ENCODE measurements at places on chromosomes 1 and 21. TPM values are rescaled to one million over a fixed set of nuclear protein-coding genes. Genes with fewer than 3 reads are reported as not detected.
A peak's percentile ranks its signal among the peaks of the same experiment; 100 is the strongest.

DNA sequence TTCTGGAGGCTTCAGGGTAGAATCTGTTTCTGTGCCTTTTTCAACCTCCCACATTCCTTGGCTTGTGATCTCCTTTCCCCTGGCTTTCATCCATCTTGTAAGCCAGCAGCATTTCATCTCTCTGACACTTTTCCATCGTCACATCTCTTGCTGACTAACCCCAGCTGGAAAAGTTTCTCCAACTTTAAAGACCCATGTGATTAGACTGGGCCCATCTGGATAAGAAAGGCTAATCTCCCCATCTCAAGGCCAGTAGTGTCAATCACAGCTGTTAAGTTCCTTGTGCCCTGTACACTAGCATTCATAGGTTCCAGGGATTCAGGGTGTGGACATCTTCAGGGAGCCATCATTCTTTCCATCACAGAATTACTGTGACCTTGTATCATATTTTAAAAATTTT lies 452.1 kb downstream of the TTLL7 start:
- no peak for DNase-seq
- no peaks in the 10 kb centered on the region for H3K36me3 ChIP-seq
- H3K27me3 ChIP-seq = no peaks in the 10 kb centered on the region
- no peak overlapping the region for H3K4me3 ChIP-seq
- no peak overlapping the region for H3K27ac ChIP-seq
- no peaks in the 10 kb centered on the region for H3K4me1 ChIP-seq

- no peaks in the 10 kb centered on the region for H3K27me3 ChIP-seq
- DNase-seq = no peak
- H3K4me3 ChIP-seq = no peak overlapping the region
- no peaks in the 10 kb centered on the region for H3K36me3 ChIP-seq
- peaks cover 10% of the 10 kb centered on the region for H3K4me1 ChIP-seq
Observed at GRCh38 chr1:156177919-156178654, 15.8 kb upstream of the SLC25A44 start.

DNA sequence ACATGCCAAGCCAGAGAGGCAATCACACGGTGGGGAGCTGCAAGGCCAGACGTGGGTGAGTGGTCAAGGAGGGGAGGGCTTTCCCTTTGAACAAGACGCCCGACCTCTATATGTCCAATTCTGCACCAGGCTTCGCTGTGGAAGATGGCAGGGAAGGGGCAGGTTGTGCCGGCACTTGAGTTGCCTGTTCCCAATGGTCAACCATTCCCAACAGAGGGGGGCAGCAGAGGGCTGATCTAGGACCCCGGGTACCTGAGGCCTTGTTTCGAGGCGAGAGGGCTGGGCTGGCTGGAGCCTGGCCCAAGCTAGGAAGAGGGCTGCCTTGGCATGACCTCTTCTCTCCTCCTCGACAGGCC lies 64.9 kb downstream of the TMEM53 start:
- no peak overlapping the region for H3K4me3 ChIP-seq
- H3K36me3 ChIP-seq = no peaks in the 10 kb centered on the region
- H3K27me3 ChIP-seq = no peaks in the 10 kb centered on the region
- H3K27ac ChIP-seq = no peak overlapping the region

GRCh38 chr1:204414016-204414415 lies 2.4 kb upstream of the PPP1R15B start:
- no peak overlapping the region for H3K27ac ChIP-seq
- no peak for DNase-seq
- no peak overlapping the region for H3K4me3 ChIP-seq
- H3K27me3 ChIP-seq = no peaks in the 10 kb centered on the region
- H3K36me3 ChIP-seq = peaks cover 10% of the 10 kb centered on the region

DNA sequence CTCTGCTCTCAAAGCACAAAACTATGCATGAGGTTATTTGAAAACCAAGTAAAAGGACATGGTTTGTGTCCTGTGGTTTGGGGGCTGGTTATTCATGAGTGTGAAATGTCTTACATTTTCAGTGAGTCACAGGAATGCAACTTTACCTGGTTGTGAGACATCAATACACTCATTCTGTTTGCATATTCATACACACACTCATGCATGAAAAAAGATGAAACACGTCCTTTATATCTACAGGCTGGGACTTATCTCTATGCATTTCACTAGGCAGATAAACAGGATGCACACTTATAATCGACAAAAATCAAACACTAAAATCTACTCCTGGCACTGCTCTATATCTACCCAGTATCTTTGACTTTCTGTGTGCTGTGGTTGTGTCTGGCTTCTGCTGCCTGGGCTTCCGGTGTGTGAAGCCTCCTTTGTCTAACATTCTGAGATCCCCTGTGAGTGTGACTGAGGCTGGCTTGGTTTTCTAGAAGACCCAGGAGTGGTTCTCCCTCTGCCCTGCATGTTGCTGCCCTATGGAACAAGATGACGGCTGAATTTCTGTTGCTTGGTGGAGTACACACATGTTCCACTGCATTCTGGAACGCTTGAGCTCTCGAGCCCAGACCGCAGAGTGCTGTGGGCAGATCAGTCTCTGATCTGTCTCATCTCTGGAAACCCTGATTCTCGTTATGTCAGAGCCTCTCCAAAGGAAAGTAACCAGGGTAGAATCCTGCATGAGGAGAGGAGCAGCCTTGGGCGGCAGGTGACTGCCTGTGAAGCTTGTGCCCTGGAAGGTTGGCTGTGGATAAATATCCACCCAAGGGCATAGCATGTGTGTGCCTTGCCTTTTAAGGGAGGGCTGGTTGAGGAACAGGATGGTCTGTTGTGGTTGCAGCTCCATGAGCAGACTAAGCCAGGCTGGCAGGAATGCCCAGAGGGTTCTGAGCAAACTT lies 19.7 kb upstream of the FASLG start:
- peaks cover 70% of the 10 kb centered on the region for H3K4me1 ChIP-seq
- no peaks in the 10 kb centered on the region for H3K27me3 ChIP-seq
- H3K4me3 ChIP-seq = peak overlapping the region; percentile 32
- peak; percentile 48 for DNase-seq
- no peaks in the 10 kb centered on the region for H3K36me3 ChIP-seq
- H3K27ac ChIP-seq = peak overlapping the region; percentile 29

- H3K27me3 ChIP-seq = no peaks in the 10 kb centered on the region
- no peaks in the 10 kb centered on the region for H3K36me3 ChIP-seq
- H3K4me1 ChIP-seq = no peaks in the 10 kb centered on the region
- DNase-seq = no peak
Observed at GRCh38 chr1:7104339-7104738, 319.1 kb downstream of the CAMTA1 start.

- no peak overlapping the region for H3K27ac ChIP-seq
- no peaks in the 10 kb centered on the region for H3K36me3 ChIP-seq
- H3K27me3 ChIP-seq = no peaks in the 10 kb centered on the region
- no peaks in the 10 kb centered on the region for H3K4me1 ChIP-seq
- no peak for DNase-seq
- H3K4me3 ChIP-seq = no peak overlapping the region
Observed at GRCh38 chr1:63682936-63683335, 89.7 kb downstream of the PGM1 start.

DNA sequence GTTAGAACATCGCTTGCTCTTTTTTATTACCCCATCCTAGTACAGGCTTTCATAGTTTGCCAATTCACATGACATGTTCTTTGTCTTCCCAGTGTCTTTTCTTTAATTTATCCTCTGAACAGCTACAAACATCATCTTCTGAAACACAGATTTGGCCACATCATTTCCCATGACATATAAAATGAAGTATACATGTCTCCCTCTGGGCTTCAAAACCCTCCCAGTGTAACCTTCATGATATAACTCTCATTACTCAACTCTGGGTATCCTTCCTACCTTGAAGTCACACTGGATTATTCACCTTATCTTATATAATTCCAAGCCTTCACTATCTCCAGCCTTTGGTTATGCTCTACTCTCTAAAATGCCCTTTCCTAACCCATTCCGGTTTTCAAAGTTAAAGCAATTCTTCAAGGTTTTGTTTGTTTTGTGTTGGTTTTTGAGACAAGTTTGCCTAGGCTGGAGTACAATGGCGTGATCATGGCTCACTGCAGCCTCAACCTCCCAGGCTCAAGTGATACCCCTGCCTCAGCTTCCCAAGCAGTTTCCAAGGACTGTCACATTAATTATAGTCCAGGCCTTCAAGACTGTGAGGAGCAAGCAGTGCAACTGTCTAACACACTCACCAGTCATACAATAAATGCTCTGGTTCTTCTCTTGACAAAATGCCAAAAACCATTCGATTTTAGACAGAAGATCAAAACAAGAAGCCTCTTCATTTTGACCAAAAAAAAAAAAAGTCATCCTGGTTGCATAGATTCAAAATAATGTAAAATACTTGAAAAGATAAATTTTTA lies 5.8 kb downstream of the RGS1 start:
- no peaks in the 10 kb centered on the region for H3K36me3 ChIP-seq
- no peak overlapping the region for H3K27ac ChIP-seq
- no peak for DNase-seq
- no peak overlapping the region for H3K4me3 ChIP-seq
- H3K27me3 ChIP-seq = no peaks in the 10 kb centered on the region

- no peaks in the 10 kb centered on the region for H3K4me1 ChIP-seq
- no peak overlapping the region for H3K4me3 ChIP-seq
- DNase-seq = no peak
- no peaks in the 10 kb centered on the region for H3K27me3 ChIP-seq
- H3K27ac ChIP-seq = no peak overlapping the region
Observed at GRCh38 chr1:170769691-170770090, 105.8 kb downstream of the PRRX1 start.

GRCh38 chr1:119686661-119687060 lies 25.1 kb upstream of the PHGDH start:
- no peak overlapping the region for H3K27ac ChIP-seq
- no peaks in the 10 kb centered on the region for H3K27me3 ChIP-seq
- no peak overlapping the region for H3K4me3 ChIP-seq
- no peaks in the 10 kb centered on the region for H3K36me3 ChIP-seq

DNA sequence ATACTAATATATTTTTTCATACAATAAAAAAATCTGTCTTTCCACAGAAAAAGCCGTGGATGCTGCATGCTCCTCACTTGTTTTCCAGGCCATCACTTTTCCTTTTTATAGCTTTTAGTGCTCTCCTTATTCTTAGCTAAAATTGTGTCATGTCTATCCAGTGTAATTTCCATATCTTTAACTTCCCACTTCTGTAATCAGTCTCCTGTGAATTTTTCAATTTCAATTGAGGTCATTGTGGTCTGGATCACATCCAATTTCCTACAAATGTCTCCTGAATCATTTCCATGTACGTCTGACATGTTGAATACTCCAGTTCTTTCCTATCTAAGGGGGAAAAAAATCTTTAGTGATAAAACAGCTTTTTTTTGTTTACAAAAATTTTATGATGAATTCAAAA lies 838.2 kb upstream of the B3GALT2 start:
- no peak for DNase-seq
- no peaks in the 10 kb centered on the region for H3K27me3 ChIP-seq
- H3K4me3 ChIP-seq = no peak overlapping the region

DNA sequence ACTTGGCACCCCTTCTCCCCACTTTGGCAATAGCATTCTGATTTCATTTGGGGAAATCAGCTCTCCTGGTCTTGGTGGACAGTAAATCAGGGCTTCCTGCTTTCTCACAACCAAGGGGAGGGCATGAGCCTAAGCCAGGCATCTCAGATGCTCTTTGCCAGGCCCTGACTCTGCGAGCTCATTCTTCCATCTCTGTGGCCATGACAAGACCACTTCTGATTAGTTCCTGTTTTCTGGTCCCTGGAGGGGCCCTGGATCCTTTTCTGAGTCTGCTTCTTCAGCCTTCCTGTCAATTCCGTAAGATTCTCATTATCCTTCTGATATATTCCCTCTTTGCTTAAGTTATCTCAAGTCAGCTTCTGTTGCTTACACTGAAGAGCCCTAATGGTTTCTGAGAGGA lies 210.4 kb downstream of the HIVEP3 start:
- H3K4me1 ChIP-seq = no peaks in the 10 kb centered on the region
- H3K4me3 ChIP-seq = no peak overlapping the region
- H3K27ac ChIP-seq = no peak overlapping the region
- no peak for DNase-seq
- H3K27me3 ChIP-seq = no peaks in the 10 kb centered on the region
- H3K36me3 ChIP-seq = no peaks in the 10 kb centered on the region

- no peak overlapping the region for H3K4me3 ChIP-seq
- H3K36me3 ChIP-seq = no peaks in the 10 kb centered on the region
- H3K27me3 ChIP-seq = no peaks in the 10 kb centered on the region
- no peaks in the 10 kb centered on the region for H3K4me1 ChIP-seq
Observed at GRCh38 chr1:201275253-201275666, 8.0 kb upstream of the PKP1 start.

GRCh38 chr1:25492323-25492722 lies 51.1 kb upstream of the LDLRAP1 start:
- DNase-seq = no peak
- H3K4me3 ChIP-seq = no peak overlapping the region
- no peak overlapping the region for H3K27ac ChIP-seq
- no peaks in the 10 kb centered on the region for H3K4me1 ChIP-seq
- peaks cover 39% of the 10 kb centered on the region for H3K36me3 ChIP-seq

- H3K4me1 ChIP-seq = peaks cover 8% of the 10 kb centered on the region
- DNase-seq = peak; percentile 31
- no peak overlapping the region for H3K4me3 ChIP-seq
- H3K27me3 ChIP-seq = no peaks in the 10 kb centered on the region
- H3K36me3 ChIP-seq = no peaks in the 10 kb centered on the region
- no peak overlapping the region for H3K27ac ChIP-seq
Observed at GRCh38 chr21:29372063-29372802, 73.5 kb downstream of the BACH1 start.

- no peak overlapping the region for H3K4me3 ChIP-seq
- DNase-seq = no peak
- H3K27me3 ChIP-seq = no peaks in the 10 kb centered on the region
Observed at GRCh38 chr1:203954788-203955552, 93.6 kb downstream of the SNRPE start.

DNA sequence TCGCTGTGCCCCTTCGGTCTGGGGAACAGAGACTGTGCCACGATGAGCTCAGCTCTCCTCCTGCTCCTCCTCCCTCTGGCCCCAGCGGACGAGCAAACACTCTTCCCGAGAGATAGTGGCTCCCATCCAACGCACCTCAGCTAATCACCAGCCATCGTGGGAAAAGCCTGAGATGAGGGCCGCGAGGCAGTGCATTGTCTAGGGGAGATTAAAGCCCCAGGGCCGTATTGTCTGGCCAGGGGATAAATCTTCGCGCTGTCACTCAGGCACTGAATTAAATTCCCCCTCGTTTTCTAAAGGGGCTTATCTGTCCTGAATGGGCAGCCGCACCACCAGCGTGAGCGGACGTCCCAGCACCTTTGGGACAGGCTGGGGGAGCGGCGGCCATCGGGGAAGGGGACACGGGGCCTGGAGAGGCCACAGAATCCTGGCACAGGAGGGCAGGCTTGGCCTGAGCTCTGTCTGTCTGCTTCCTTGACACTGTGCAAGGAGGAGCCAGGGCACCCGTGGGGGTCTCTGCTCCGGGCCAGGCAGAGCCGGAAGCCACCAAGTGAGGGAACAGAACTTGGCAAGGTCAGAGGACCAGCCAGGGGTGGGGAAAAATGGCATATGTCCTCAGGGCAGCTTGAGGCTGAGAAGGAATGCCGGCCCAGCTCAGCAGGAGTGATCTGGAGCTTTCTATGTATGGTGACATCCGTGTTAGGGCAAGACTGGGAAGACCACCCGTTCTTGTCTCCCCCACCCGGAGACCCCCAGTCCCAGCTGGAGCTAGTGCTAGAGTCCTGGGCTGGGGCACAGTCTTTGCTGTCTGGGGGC lies 32.3 kb downstream of the PRDM16 start:
- H3K4me3 ChIP-seq = no peak overlapping the region
- no peak overlapping the region for H3K27ac ChIP-seq
- no peaks in the 10 kb centered on the region for H3K27me3 ChIP-seq
- no peak for DNase-seq
- no peaks in the 10 kb centered on the region for H3K36me3 ChIP-seq
- H3K4me1 ChIP-seq = no peaks in the 10 kb centered on the region

ELF3 gene
- not detected for polyA plus RNA-seq

JAM2 gene
- not detected for polyA plus RNA-seq

RSPH1 gene
- not detected for polyA plus RNA-seq

RNF223 gene
- polyA plus RNA-seq = not detected

TTC13 gene
- polyA plus RNA-seq = 13.1 TPM

BACE2 gene
- polyA plus RNA-seq = 0.58 TPM

CD247 gene
- polyA plus RNA-seq = 395 TPM

S100A3 gene
- polyA plus RNA-seq = not detected
